Anterior cingulate cortex (tissue), 58 donors: ENCODE measurements at places on chromosomes 6 and 20.

DNA sequence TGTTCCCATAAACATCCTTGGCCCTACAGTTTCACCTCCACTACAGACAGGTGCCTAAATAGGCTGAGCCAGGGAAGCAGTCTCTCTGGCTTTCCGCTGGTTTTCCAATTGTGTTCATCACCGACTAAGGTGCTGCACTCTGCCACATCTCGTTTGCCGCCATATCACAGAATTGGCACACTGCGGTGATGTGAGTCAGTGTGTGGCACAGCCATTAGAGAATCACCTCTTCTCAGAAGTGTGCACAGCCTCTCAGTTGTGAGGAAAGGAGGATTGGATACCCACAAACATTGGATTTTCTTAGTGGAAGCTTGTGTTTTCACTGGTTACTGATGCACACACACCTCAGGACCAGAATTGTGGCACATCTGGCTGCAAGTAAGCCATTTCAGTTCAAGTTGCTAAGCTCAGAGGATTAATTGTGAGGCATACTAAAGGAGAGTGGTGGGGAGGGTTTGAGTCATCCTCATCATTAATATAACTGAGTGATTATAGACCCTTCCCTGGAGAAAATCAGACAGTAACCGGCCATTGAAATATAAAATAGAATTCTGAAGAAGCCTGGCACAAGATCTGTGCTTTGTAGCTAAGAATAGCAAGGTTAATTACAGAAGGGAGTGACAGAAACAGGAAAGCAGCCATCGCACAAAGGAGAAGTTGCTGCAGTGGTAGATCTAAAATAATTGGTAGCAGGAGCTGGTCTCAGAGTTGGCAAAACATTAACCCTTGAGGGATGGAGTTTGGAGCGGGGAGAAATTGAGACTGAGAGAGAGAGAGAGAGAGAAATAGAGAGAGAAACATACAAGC lies 506.9 kb downstream of the LMBRD1 start:
- no peak for DNase-seq

- DNase-seq: no peak
Observed at GRCh38 chr6:119066517-119066916, 11.9 kb downstream of the FAM184A start.

DNA sequence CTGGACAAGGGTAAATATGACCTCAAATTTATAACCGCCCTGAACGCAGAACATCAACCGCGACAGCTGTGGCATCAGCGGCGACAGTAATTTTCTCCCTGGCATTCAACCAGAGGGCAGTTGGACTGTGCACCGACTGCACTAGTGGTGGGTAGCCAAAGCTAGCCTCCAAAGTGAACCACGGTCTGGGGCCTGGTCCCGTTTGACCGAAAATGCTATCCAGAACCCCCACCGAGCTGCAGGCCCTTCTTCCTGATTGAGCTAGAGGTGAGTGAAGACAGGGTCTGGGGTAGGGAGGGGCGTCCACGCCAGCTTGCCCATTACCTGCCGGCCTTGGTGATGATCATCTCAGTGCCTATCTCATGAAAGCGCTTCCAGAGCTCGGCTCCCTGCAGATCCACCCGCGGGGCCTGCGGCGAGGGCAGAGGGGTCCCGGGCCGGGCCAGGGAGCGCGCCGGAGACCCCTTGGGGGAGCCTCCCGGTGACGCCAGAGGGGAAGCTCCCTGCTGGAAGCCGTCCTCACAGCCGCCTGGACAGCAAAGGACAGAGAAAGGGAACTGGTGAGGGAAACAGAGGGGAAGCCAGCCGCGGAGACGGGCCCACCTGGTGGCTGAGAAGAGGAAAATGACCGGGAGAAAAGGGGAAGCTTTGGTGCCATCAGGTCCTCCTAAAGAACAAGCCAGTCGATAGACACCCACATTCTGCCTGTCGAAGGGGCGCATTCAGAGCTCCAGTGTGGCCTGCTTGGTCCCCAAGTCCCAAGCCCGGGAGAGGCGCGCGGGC lies 2.0 kb downstream of the TBX18 start:
- no peak for DNase-seq

DNA sequence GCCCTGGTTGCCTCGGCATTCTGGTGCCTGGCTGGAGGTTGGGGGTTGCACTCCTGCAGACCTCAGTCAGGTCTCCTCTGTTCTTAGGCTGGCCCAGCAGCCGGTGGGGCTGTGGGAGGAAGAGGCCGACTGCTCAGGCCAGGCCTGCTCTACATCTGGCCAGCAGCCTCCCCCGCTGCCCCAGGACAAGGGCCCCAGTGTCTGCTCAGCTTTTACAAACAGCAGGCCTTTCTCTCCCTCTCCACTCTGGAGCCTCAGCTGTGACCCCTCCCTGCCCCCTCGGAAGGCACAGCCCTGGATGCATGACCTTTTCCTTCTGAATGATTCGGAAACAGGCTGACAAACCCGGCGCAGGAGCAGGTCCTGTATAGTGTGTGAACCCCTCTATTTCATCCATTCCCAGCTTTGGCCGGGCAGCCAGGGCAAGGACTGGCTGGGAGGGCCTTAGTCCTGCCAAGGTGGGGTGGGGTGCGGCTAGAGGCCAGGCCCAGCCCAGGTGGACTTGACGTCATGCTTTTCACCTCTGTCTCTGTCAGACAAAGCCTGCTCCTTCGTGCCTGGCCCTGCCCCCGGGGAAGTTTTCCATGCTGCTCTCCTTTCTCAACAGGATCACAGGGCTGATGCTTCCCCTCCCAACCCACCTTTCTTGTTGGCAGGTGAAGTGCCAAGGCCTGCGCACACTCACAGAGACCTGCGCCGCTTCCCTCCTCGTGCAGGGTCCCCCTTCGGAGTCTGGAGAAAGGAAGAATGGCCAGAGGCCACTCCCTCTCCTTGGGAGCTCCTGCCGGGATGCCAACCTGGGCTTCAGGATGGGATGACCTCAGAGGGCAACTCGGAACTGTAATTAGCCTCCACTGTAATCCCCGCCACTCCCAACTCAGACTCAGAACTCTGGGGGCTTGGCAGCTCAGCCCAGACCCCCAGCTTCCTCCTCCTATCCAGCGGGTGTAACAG lies 10.1 kb upstream of the ITPR3 start:
- DNase-seq: no peak

DNA sequence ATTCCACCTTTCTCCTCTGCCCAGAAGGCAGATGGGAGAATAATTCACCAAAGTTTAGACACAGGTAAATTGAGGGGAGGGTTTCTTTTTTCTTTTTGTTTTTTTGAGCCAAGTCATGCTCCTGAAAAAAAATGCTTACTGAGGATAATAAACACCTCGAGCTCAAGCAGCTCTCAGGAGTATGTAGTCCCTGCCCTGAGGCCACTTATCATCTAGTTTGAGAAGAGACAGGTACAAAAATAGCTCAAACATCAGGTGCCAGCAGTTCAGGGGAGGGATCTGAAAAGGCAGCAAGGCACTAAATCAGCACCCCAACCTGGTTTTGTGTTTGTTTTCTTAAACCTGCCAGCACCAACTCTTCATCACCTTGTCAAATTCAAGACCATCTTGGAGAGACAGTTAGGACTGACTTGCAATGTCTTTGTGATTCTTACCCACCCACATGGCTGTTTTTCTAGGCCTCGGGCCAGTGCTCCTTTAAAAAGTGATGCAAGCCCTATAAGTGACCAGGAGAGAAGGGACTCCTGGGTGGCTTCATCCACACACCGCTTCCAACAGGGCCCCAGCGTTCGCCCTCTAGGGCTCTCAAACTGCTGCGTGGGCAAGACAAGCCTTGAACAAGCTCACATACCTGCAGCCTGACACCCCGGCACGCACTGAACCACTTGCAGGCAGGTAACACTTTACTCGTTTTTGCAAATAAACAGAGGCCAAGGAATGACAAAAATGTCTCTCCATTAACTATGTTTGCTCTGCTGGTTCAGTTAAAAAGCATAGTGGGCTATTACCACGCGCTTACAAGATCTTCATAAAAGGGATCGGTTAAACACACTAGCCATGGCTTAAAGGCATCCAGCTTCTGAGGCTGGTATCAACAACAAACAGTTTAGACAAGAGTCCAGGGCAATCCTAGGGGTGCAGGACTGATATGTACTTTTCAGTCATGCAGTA lies 13.9 kb downstream of the JAG1 start:
- no peak for DNase-seq

DNA sequence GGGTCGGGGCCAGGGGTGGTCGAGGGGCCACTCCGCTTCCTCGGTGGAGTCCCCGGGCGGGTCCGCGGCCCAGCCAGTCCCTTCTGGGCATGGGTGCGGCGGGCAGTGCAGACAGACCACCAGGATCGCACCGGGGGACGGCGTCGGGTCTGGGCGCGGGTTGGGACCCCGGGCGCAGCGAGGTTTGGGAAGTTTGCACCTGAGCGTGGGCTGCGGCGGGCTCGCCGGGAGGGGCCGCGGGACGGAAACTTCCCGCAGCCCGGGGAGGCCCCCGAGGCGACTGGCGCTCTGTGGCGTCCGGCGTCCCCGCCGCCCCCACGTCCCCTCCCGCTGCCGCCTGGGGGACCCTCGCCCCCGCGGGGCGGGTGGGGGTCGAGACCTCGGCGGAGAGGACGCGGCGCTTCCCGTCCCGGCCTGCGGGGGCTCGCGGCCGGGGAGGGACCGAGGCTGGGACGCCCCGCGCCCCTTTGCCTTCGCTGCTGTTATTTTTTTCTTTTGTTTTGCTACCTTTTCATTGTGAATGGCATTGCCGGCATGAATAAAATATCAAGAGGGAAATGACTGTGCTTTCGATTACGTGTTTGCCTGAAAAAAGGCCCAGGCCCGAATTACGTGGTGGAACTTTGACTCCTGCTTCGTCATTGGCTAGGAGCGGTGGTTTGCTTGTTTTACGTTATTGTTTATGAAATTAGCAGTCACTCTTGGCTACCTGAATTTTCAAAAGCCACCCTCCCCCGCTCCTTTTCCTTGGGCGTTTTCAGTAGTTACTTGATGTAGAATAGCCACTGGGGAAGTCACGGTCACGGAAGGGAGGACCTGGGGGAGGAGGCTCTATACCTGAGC lies 703 bp downstream of the SNX9 start:
- no peak for DNase-seq

- DNase-seq: no peak
Observed at GRCh38 chr6:134698228-134698627, 251.7 kb downstream of the ALDH8A1 start.

- DNase-seq: no peak
Observed at GRCh38 chr6:16961577-16961976, 140.3 kb upstream of the STMND1 start.

- DNase-seq: no peak
Observed at GRCh38 chr6:38527371-38527770, 112.4 kb downstream of the BTBD9 start.

GRCh38 chr20:1892119-1892385 lies 3.2 kb upstream of the SIRPA start:
- no peak for DNase-seq

DNA sequence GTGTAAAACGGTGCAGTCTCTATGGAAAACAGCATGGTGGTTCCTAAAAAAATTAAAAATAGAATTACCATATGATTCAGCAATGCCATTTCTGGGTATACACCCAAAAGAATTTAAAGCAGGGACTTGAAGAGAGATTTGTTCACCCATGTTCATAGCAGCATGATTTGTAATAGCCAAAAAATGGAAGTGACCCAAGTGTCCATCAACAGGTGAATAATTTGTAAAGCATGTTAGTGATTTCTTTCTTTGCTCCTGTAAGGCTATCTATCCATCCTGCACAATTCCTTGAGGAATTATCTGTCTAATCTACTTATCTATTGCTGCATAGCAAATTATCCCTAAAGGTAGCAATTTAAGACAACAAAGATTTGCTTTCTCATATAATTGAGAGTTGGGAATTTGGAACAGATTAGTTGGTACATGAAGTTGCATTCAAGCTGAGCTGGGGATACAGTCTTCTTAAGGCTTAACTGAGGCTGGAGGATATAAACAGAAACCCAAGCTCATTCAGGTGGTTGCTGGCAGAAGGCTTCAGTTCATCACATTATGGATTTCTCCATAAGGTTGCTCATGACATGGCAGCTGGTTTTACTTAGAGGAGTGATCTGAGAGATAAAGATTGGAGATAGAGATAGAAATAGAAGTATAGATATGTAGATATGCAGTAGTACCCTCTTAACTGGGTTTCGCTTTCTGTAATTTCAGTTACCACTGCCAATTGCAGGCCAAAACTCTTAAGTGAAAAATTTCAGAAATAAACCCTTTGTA lies 62.0 kb downstream of the IL22RA2 start:
- DNase-seq: no peak

DNA sequence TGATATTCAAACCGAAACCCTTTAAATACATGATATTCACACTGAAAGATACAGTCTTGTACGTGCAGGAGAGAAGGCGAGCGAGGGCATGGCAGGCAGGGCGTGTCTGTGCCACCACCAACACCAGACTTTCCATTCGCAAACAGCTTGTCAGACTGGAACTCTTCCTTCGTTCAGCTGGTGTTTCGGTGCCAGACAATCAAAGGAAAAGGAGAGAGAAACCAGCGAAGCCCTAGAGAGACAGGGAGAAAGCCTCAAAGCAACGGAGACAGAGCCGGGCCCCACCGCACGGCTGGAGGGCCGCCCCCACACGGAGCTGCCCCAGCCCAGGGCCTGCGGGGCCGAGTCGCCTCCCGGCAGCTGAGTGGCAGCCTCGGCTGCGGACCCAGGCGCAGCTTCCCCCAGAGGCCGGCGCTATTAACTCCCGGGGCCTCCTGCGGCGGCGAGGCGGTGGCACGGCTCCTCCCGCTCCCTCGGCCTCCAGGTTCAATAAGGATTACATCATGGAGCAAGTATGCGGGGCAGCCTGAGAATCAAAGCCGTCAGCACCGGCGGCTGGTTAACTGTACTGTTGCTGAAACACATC lies 32.1 kb upstream of the NR2E1 start:
- DNase-seq: no peak

- DNase-seq: no peak
Observed at GRCh38 chr6:73508776-73509175, 12.1 kb downstream of the EEF1A1 start.

DNA sequence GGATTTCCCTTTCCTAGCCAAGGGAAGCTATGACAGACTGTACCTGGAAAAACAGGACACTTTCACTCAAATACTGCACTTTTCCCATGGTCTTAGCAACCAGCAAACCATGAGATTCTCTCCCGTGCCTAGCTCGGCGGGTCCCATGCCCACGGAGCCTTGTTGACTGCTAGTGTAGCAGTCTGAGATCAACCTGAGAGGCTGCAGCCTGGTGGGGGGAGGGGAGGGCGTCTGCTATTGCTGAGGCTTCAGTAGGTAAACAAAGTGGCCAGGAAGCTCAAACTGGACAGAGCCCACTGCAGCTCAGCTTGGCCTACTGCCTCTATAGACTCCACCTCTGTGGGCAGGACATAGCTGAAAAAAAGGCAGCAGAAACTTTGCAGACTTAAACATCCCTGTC lies 61.8 kb downstream of the EPM2A start:
- DNase-seq: no peak

- no peak for DNase-seq
Observed at GRCh38 chr20:14879020-14879697, 541.7 kb upstream of the FLRT3 start.

- no peak for DNase-seq
Observed at GRCh38 chr20:20139403-20139802, 87.1 kb downstream of the CFAP61 start.
